ENCODE measurements at places on chromosomes 2 and 18. TPM values are rescaled to one million over a fixed set of nuclear protein-coding genes. Genes with fewer than 3 reads are reported as not detected.

- DNase-seq, result peak; percentile 89
These were observed 82.8 kb upstream of the CPO start for GRCh38 chr2:206856513-206856912.

CNTNAP5 gene
- total RNA-seq, result not detected

DNA sequence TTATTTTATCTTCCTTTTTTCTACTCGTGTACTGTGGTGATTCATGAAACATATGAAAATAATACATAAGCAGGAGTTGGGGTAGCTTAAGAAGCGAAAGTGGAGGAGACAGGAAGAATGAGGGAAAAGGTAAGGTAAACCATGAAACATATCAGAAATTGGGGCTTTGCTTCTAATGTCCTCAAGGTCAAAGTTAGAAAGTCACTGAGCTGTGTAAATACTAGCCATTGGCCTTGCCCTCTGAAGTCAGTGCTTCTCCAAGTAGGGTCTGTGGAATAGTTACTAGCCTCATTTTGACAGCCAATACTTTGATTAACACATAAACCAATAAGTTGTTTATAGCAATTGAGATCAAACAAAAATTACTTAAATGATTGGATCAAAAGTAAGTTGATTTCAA lies 117.2 kb downstream of the MAP4K4 start:
- no peak for DNase-seq

- DNase-seq, result no peak
These were observed 60.5 kb upstream of the SMAD2 start for GRCh38 chr18:47990981-47991380.

DNA sequence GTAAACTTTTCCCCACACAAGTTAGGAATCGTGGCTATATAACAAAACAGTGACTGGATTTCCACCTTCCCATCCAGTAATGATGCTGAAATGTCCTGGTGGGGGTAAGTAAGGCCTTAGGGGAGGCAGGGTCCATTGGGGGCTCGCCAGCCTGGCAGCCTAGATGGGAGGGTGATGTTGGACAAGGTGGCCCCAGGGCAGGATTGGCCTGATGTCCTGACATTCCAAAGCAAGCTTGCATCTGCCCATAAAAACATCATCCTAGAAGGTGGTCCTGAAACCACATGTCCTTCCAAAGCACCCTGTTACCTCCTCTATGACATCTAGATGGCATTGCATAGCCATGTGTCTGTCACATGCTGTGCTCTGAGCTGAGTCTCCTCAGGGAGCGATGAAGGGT lies 54.1 kb upstream of the RAB6C start:
- no peak for DNase-seq

RAD51AP2 gene
- total RNA-seq, result not detected

DNA sequence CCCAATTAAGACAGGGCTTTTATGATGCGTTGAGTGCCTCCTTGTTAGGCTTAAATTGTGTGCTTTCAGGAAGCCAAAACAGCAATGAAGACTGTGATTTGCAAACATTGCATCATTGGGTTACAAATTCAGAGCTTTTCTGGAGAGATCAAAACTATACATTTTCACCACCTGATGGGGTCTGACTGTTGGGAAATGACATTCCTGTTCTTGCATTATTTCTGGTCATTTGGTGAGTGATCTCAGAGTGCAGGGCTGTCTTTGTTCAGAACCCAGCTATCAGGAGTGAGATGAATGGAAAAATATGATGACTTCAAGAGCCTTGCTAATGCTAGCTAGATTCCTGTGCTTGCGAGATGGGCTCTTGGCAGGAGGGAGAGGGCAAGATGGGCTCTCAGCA lies 39.1 kb downstream of the SH3RF3 start:
- no peak for DNase-seq

DNA sequence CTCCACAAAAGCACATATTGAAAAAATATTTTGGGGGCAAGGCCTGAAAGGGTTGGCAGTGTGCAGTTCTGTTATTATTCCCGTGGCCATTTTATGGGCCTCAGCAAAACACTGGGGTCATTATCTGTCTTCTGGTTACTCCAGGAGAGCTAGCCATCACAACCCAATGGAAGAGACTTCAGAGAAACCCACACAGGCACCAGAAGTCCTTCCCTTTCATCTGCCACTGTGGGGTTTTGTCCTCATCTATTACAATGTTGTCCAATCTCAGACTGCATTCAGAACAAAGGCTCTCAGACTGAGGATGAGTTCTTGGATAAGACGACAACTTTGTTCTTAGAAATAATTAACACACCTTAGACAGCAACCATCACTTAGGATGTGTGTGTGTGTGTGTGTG lies 98.4 kb downstream of the PIEZO2 start:
- DNase-seq, result no peak

GRCh38 chr18:27413495-27414401 lies 228.6 kb upstream of the CHST9 start:
- no peak for DNase-seq

DNA sequence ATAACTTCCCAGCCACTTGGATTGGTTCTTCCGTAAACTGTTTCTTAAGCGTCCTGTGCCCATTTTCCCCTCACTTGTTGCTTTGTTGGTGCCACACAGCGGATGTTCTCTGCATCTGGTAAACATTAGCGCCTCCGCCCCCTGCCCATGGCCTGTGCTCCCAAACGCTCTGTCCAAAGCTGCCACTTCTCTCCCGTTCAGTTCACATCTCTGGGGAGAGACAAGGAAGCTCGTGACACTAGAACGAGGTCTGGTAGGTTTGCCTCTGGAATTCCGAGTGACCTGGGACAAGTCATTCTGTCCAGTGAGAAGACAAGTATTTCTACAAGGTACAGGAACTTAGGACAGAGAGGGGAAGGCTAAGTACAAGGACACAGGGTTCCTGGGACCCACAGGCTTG lies 9.4 kb downstream of the COPS9 start:
- peak; percentile 84 for DNase-seq

DNA sequence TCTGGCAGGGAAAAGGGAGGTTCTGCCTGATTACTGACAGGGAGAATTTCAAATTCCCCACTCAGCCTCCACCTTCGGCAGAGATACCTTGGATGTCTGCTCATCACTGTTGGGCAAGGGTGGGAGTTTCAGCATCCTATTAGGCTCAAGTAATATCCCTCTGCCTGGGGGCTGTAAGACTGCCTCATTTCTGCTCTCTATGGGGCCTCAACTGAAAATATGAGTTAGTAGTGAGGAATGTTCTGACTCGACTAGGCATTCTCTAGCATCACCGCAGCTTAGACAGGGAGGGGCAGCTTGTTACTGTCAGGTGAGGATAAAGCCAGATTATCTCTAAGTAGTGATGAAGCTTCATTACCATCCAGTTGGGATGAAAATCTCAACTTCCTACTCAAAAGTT lies 87.7 kb upstream of the LRP1B start:
- no peak for DNase-seq

DNA sequence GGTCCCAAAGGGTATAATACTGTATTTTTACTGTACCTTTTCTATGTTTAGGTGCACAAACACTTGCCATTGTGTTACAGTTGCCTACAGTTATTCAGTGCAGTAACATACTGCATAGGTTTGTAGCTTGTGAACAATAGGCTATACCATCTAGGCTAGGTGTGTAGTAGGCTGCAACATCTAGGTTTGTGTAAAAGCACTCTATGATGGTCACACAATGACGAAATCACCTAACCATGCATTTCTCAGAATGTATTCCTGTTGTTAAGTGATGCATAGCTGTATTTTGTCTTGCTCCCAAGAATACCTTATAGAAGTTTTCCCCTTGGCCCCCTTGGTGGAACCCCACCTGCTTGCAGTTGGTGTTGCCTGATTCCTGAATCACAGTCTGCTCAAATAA lies 29.3 kb upstream of the AGFG1 start:
- DNase-seq, result no peak

- DNase-seq, result no peak
These were observed 320.1 kb upstream of the KYNU start for GRCh38 chr2:142557391-142557790.

LYG2 gene
- not detected for total RNA-seq

DNA sequence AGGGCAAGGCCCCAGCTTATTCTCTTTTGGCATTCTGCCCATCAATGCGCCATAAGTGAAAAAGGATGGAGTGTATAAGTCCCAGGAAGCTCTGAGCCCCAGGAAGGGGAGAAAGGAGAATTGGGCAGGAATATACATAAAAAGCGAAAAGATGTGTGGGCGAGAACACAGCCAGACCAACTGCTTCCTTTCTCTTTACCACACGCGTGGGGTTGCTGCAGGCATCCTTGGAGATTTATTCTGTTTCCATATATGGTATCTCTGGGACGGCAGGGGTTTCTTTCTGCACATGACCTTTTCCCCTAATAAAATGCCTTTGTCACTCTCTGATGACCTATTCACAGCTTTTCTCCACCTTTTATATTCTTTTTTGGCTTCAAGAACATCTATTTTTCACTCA lies 440.5 kb downstream of the NBAS start:
- DNase-seq, result no peak

DNA sequence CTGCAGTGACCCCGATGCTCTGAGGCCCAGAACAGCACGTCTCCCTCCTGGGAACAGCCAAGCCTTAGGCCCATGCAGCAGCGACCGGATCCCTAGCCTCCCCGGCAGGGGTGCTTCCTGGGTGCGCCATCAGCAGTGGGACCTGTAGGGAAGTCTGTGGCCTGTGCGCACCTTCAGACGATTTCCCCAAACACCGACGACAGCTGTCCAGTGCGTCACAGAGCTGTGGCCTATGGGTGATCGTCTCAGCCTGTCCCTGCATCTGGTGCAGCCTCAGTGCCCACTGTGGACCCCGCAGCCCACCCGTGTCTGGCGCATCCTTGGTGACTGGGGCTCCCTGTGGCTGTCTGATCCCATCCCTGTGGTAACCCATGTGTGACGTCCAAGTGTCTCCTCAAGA lies 9.0 kb downstream of the GPC1 start:
- DNase-seq, result no peak

- no peak for DNase-seq
These were observed 215.1 kb upstream of the THUMPD2 start for GRCh38 chr2:39994151-39994550.

- no peak for DNase-seq
These were observed 205.9 kb downstream of the IKZF2 start for GRCh38 chr2:212945526-212945925.

- peak; percentile 83 for DNase-seq
These were observed 894 bp downstream of the SMAD7 start for GRCh38 chr18:48949606-48950535.

OTOS gene
- total RNA-seq, result not detected

HOXD1 gene
- not detected for total RNA-seq

GRCh38 chr18:12656938-12657683 lies 796 bp downstream of the SPIRE1 start:
- peak; percentile 87 for DNase-seq

DNA sequence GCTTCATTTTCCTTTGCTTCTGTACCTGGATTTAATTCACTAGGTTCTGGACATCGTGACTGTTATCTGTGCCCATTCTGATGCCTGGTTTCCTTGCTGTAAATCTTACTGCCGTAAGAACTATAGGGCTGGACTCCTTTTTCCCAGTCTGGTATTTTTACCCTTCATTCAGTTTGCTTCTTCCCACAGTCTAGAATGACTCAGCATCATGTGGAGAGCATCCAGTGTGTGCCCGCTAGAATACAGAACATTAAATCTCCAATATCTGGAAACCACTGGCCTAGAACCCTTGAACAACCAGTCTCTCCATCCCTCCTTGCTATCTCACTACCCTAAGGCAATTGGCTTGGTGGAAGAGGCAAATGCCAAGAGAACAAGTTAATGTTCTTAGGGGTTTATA lies 1075.4 kb upstream of the ZEB2 start:
- DNase-seq, result no peak

KLHL41 gene
- total RNA-seq, result 1.2 TPM

GRCh38 chr2:139790136-139790535 lies 1009.9 kb upstream of the NXPH2 start:
- DNase-seq, result no peak

NGEF gene
- 4.7 TPM for total RNA-seq

ZEB2 gene
- 128 TPM for total RNA-seq

All from osteoblast (primary cell).